Activated T-cell treated with anti-CD3 and anti-CD28 coated beads, Interleukin-2, amount 50 U/mL, for 1 hour (primary cell): ENCODE measurements at places on chromosomes 2 and 18.

DNA sequence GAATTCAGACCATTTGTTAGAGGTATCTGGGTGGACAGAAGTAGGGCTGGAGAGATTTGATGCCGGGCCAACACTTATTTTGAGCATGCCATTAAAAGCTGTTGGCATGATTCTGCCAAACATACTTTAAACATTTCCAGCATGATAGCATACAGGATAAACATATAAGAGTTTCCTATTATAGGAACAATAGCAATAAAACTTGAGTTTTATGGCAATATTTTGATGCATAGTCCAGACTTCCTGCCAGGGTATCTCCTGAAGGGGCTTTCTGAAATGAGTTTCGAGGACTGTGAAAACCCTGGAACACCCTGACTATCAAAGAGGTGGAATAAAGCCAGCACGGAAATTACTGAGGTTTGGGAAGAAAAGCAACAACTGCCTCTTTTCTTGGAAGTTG, 1398.0 kb upstream of the NXPH2 start:
- DNase-seq = no peak

- no peak for DNase-seq
Measured at GRCh38 chr2:95292623-95293260, 4.4 kb upstream of the KCNIP3 start.

GRCh38 chr2:196849895-196850294, 40.7 kb upstream of the C2orf66 start:
- DNase-seq = no peak

DNA sequence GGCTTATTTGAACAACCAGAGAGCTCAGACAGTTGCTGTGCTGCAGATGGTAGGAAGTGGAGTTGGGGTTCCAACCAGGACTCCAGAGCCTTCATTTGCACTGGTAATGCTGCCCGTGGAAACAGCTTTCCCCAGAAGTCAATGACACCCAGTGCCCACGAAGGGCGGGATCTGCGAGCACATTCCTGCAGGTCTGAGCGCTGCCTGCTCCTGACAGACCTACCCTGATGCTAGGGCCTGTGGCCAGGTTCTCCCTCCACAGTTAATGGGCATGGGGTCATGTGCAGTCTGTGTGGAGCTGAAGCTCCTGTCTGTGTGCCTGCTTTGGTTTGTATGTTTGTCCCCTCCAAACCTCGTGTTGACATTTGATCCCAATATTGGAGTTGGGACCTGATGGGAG, 299.0 kb upstream of the HS6ST1 start:
- no peak for DNase-seq

DNA sequence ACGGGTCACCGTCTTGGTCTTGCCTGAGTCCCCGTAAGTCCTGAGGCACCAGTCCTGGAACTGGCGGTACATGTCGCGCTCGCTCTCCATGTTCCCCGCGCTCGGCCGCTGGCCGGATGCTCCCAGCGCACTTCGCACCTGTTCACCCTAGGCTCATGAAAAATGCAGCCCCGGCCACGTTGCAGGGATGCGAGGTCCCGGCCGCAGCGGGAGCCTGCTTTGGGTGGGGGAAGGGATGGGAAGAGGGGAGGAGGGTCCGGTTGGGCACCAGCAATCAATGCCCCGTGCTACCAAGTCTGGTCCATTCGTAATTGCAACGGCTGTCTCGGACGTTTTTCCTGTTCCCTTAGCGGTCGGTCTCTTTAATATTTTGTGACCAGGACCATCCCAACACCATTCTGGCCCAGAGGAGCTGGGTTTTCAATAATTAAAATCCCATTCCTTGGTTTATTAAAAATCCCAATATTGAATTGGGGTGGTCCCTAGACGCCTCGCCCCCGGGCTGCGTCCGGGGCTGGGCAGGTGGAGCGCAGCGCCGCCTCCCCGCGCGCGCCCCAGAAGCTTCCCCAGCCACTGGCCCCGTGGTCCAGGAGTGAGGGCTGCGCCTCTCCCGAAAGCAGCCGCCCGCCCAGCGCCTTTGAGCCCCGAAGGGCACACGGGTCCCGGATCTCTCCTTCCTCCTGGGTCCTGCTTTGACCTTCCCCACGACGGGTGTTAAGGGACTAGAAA, 1.4 kb downstream of the NOL4 start:
- DNase-seq = no peak

DNA sequence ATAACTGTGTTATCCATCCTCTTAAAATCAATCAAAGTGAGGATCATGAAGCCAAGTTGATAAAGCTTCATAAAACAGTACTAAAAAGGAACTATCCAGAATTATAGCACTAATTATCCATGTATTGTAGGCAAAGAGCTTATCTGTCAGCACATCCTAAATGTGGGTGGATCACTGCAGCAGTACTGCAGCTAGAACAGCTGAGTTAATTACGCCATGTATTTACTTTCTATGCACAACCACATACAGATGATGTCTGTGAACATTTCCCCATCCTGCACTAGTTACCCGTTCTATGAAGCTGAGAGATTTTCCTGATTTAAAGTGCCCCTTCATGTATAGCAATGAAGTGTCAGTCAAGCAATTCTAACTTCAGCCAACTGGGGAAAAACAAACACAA, 96.6 kb downstream of the RAPH1 start:
- DNase-seq = no peak

GRCh38 chr2:16114070-16114469, 173.7 kb downstream of the MYCN start:
- no peak for DNase-seq

- no peak for DNase-seq
Measured at GRCh38 chr18:64994370-64994769, 756.4 kb upstream of the CDH7 start.

DNA sequence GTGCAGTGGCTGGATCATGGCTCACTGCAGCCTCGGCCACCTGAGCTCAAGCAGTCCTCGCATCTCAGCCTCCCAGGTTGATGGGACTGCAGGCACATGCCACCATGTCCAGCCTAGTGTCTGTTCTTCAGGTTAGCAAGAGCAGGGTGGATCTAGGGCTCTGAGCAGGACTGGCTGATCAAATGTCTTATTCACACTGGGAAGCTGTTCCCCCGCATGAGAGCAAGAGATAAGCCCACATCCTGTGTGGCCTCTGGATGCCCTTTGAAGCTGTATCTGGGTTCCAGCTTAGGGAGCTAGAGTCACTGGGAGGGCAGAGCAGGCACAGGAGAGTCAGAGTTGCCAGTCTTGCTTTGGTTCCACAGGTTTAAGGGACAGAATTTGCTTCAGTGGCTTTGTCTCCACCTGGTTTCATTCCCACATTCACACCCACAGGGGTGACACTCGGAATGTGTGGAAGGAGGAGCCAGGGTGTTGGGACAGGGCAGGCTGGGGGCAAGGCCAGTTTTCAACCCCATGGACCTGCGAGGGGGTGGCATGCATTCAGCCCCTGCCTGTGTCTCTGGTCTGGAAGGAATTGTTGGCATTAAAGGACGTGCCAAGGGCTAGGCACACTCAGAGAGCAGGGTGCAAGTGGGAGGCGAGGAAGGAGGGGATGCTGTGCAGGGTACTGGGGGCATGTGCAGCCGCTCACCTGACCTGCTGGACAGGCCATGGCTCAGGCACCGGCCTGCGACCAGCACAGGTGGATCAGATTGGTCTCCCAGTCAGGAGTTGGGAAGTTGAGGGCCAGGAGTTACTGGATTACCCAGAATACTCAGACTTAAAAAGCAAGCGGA, 24.5 kb downstream of the PTPN18 start:
- no peak for DNase-seq

- no peak for DNase-seq
Measured at GRCh38 chr2:233189025-233189424, 62.4 kb upstream of the ATG16L1 start.

GRCh38 chr2:162085090-162085891, 11.3 kb upstream of the DPP4 start:
- DNase-seq = no peak

- DNase-seq = no peak
Measured at GRCh38 chr18:24022161-24022560, 7.6 kb downstream of the TTC39C start.

GRCh38 chr2:102843764-102844443, 82.1 kb downstream of the TMEM182 start:
- DNase-seq = no peak

GRCh38 chr18:47407736-47408135, 156.3 kb upstream of the SKOR2 start:
- no peak for DNase-seq

DNA sequence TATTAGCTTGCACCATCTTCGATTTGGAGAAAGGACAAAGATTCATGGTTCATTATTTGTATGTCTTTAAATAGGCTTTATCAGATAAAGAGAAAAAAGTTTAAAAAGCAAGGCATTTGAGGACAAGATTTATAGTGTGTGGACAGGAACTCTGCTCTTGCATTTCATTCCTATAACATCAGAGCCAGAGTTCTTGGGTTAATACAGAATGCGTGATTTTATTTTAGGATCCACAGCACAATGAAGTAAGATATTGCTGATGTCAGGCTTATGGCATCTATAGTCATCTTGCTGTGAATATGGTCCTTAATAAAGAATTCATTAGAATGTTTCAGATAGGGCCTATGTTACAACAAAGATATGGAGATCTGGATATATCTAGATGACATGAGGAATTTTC, 19.7 kb downstream of the RASGRP3 start:
- DNase-seq = no peak

DNA sequence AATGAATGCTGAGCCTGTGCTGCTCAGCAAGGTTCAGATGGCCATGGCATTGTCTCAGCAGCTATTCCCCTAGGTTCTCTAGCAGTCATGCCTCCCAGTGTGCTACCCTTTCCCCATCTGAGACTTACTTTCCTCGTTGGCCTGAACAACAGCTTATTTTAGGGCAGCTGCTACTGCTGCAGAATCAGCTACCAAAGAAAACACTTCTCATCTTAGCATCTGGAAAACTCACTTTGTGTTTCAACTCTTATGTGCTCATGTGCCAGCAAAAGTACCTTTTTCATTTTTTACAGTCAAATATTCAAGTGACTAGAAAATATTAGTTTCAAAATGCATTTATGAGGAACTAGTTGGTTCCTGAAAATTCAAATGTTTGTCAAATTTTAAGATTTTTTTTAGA, 60.4 kb upstream of the ZNF397 start:
- DNase-seq = no peak

GRCh38 chr2:170739048-170739447, 23.9 kb downstream of the SP5 start:
- no peak for DNase-seq

GRCh38 chr18:11407940-11408339, 201.5 kb upstream of the SLC35G4 start:
- DNase-seq = no peak

GRCh38 chr2:40243581-40244187, 208.2 kb downstream of the SLC8A1 start:
- DNase-seq = no peak

DNA sequence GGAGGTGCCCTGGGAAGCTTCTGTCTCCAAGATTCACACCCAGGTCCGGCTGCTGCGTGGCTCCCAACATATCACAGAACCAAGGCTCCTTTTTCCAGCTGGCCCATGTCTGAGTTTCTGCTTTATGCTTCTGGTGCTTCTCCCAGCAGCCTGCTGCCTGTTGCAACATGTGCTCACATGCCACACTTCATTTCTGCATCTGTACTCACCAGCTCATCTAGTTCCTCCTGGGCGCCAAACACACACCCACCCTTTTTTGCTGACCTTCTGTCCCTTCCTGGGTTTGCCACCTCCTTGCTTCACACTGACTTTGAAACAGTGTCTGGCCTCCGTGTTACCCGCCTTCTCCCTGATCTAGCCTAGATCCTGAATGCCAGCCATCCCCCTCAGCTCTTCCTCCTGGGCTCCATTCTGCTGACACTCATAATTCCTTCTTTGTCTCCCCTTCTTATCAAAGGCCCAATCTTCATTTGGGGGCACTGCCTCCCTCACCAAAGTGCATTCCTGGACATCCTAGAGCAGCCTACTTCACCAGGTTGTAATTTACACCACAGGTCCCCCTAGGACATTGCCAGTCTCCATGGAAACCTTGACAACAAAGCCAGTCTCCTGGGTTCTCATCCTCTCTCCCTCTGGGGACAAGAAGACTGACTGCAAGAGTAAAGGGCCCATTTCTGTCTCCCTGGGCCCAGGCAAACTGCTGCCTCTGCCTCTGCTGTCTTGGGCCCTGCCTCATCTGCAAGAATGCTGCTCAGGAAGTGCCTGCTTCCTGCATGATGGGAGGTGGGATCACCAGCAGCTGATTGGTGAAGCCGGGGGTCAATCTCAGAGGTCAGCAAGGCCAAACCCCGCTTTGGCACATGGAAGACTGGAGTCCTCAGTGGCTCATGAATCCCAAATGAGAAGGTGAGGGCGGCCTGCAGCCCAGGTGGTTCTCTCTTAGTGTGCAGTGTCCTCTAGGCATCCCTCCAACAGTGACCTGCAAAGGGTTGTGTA, 13.9 kb upstream of the PROM2 start:
- no peak for DNase-seq

DNA sequence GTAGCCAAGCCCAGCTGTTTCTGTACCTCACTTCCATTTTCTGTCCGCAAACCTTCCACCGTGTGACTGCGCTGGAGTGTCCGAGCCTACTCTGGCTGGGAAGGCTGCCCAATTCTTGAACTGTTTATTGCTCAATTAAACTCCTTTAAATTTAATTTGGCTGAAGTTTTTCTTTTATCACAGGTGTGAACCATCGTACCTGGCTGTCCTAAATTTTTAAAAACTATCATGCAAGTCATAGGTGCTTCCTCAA, 6.2 kb upstream of the RNU2-63P start:
- DNase-seq = no peak

GRCh38 chr18:37508207-37508606, 57.4 kb downstream of the CELF4 start:
- DNase-seq = no peak

- DNase-seq = no peak
Measured at GRCh38 chr2:72674982-72675915, 150.6 kb downstream of the EXOC6B start.

GRCh38 chr2:76019128-76019527, 308.4 kb upstream of the GCFC2 start:
- no peak for DNase-seq

DNA sequence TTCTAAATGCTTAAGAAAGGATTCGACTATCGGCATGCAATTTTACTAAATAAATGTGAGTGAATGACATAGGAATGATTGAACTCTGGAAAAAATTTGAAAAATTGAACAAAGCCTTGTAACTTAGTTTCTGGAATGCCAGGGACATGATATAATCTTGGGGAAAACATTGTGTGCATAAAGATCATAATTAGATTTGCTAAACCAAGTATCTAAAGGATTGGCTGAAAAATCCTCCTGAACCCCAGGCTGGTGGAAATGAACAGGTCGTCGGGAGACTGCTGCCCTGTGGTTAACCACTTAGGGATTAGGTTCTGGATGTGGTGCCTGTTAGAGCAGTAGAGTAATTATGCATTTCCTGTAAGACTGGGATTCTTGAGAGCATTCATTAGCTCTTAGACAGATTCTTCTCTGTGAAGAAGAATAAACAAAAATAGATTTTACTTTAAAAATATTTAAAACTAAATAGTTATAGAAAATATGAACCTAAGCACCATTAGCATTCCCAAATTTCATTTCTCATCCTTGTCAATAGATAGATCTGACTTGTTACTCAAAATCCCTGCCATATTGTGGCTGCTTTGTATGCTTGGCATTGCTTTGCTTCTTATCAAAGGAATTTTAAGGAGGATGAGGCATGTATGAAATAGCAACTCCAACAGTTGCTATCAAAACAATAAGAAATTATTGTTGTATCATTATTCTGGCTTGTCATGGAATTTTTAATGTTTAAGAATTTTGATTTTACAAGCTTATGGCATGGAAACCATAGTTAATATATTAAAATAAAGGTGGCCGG, 55.9 kb downstream of the LYPD6B start:
- no peak for DNase-seq
